Suppressor macrophage treated with lipopolysaccharide for 1 hour (primary cell): ENCODE measurements at places on chromosomes 7 and 10.

GRCh38 chr10:25522294-25522693, 347.5 kb downstream of the GPR158 start:
- no peak for DNase-seq

DNA sequence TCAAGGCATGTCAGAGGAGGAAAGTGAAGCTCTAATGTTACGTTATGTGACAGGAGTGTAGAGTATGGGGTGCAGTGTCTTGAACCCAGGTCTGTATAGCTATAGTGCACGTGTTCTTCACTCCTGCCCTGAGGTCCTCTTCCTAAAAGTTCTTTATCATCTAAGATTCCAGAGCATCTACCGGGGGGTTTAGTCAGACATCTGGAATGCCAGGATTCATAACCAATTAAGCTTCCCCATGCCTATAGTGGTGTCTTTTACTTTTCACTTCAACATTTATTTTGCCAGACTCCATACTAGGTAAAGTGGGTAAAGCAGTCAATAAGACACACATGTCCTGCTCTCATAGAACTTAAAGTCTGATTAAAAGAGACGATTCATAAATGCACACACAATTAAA, 22.4 kb downstream of the PPP1R3C start:
- DNase-seq = no peak

GRCh38 chr7:33107136-33108066, 1.8 kb downstream of the RP9 start:
- DNase-seq = peak; percentile 37

DNA sequence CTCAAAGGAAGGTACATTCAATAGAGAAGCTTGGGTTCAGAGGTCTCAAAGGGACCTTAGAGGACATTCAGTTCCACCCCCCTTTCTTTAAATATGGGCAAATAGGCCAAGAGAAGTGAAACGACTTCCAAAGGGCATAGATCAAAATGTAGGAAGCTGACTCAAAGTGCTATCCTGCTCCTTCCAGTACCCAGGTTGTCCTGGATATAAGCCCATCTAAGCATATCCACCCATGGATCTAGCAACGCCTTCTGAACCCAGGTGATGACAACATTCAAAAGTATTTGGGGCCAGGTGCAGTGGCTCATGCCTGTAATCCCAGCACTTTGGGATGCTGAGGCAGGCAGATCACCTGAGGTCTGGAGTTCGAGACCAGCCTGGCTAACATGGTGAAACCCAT, 5.3 kb downstream of the ATXN7L1 start:
- no peak for DNase-seq

DNA sequence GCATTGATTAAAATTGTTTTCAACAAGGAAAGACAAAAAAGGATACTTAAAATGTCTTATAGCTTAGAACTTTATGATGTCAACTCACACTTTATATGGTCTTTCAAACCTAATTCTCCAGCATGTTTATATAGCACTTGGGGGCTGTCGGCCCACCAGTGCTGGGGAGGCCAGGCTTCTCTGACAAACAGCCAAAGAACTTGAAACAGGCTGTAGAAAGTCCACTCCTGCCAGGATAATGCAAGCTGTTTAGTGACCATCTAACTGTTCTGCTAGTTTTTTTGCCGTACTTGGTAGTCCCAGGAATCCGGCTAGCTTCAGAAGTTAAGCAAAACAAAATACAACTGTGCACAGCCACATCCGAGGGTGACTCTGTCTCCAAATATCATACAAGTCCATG, 13.6 kb upstream of the SOSTDC1 start:
- no peak for DNase-seq

GRCh38 chr7:132910657-132911056, 171.2 kb downstream of the CHCHD3 start:
- DNase-seq = no peak

DNA sequence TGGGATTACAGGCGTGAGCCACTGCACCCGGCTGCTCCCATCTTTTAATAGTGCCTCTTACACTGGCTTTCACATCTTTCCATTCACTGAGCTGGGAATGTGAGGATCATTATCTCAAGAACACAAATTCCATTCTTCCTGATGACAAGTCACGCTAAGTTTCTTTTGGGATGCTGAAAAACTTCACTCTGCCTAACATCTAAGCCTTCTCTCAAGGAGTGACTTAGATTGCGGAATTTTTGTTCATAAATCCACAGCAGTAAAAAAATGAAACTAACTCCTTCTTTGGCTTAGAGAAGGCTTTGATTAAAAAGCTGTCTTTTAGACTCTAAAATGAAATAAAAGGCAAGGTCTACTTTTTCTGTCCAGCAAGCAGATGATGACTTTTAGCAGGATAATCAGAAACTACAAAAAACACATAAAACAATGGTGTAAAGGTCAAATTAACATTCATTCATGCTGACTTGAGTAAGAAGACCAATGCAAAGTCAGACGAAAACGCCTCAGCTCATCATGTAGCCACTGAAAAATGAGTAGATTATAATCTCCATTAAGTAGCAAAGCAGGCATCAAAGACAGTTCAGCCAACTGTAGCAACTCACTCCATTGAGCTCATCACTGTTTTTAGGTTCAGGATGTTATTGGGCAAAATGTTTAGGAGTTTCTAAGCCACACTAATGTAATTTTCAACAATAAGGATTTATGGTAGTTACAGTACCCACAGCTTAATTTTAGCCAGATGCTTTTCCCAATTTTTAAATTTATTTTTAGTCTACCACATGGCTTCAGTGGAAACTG, 178.8 kb downstream of the ELMO1 start:
- DNase-seq = no peak

- DNase-seq = no peak
Observed at GRCh38 chr7:79868010-79868409, 266.6 kb upstream of the GNAI1 start.

GRCh38 chr10:64175271-64175962, 654.2 kb downstream of the REEP3 start:
- DNase-seq = no peak

GRCh38 chr10:25028711-25029110, 12.3 kb downstream of the THNSL1 start:
- no peak for DNase-seq

GRCh38 chr7:35875292-35875691, 74.4 kb downstream of the SEPTIN7 start:
- DNase-seq = no peak

GRCh38 chr10:69439813-69440506, 11.3 kb upstream of the TSPAN15 start:
- DNase-seq = peak; percentile 71

- no peak for DNase-seq
Observed at GRCh38 chr10:97627731-97628130, 5.6 kb downstream of the MORN4 start.

GRCh38 chr7:81623251-81623855, 146.5 kb downstream of the HGF start:
- no peak for DNase-seq

GRCh38 chr7:33904681-33905388, 504 bp upstream of the BMPER start:
- no peak for DNase-seq

- no peak for DNase-seq
Observed at GRCh38 chr7:137096607-137097006, 228.2 kb downstream of the CHRM2 start.

GRCh38 chr7:40799-41750, 151.3 kb upstream of the FAM20C start:
- peak; percentile 41 for DNase-seq

DNA sequence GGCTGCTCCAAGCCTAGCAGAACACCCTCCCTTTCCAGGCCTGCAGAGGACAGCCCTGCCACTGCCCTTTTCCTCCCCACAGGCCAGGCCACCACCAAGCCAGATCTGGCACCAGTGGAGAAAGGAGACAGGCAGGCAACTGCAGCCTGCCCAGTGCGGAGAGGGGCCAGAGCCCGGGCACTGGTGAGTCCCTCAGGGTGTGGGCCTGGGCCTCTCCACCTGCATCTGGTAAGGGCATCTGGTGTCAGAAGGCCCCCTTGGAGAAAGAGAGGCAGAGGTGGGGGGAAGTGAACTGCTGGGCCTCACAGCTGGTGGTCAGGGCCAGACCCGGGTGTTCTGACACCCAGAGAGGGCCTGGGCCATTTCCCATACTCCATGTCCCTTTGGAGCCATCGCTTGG, 27.9 kb downstream of the ZNF783 start:
- no peak for DNase-seq

GRCh38 chr10:78634389-78634815, 434.4 kb upstream of the ZMIZ1 start:
- DNase-seq = no peak

DNA sequence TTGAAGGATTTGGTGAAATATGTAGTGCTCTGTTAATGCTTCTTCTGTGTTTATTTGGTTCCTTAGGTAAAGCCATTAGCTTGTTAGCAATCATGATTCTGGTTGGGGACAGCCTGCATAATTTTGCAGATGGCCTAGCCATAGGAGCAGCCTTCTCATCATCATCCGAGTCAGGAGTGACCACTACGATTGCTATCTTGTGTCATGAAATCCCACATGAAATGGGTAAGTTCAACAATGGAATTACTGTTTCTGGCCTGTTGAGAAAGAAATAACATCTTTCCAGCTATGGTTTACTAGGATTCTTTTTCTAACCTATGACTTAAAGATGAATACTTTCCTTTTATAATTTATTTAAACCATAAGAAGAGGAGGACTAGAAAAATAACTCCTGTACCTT, 48.9 kb downstream of the SLC39A12 start:
- DNase-seq = no peak

DNA sequence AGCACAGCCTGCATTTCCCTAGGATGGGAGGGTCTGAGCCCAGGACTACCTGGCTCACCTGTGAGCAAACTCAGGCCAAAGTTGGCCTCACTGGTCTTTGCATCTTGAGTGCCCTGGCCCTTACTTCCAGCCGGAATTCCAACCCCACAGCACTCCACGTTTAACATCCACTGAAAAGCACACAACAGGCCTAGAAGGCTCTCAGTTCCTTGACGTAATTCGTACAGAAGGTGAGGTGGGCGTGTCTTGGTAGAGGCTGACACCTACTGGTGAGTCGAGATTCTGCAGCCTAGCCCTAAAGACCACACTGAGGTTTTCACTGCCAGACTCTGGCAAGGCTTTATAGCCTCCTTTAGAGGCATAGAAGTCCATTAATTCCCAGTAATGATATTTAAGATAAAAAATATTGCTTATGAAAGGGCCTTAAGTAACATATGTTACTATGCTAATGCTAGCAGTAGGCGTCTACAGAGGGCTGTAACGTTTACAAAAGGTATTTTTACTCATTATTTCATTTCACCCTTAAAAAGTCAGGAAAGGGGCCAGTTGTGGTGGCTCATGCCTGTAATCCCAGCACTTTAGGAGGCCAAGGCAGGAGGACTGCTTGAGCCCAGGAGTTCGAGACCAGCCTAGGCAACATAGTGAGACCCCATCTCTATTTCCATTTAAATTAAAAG, 95.8 kb downstream of the HIP1 start:
- DNase-seq = peak; percentile 89

GRCh38 chr10:91381257-91381891, 28.8 kb upstream of the HECTD2 start:
- DNase-seq = no peak

GRCh38 chr7:154832557-154833138, 170.3 kb downstream of the PAXIP1 start:
- no peak for DNase-seq

GRCh38 chr7:15686957-15687545, 568 bp upstream of the MEOX2 start:
- no peak for DNase-seq
